ENCODE measurements at places on chromosomes 1 and 21.
A peak's percentile ranks its signal among the peaks of the same experiment; 100 is the strongest.

GRCh38 chr1:72483846-72484357 lies 201.6 kb upstream of the NEGR1 start:
- DNase-seq, result no peak

DNA sequence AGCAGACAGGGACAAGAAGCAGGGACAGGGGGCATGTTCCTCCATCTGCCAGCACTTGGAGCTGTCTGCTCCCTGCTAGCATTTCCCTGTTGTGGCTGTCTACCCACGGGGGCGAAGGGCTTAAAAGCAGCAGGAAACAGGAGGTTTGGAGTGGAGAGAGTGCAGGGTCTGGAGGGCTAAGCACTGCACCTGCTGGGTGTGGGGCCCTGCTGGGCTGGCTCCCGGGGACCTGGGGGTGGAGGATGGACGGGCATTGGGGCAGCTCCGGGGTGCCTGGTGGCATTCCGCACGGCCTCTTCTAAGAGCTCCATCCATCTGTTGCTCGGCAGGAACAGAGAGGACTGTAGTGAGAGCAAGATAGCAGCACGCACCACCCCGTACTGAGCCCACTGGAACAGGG lies 21.2 kb downstream of the LRRC71 start:
- DNase-seq, result no peak

GRCh38 chr1:55040933-55041494 lies 1.7 kb downstream of the PCSK9 start:
- no peak for DNase-seq

- no peak for DNase-seq
Measured at GRCh38 chr1:26555550-26555981, 26.0 kb downstream of the RPS6KA1 start.

- no peak for DNase-seq
Measured at GRCh38 chr1:21068937-21069336, 107.8 kb downstream of the EIF4G3 start.

DNA sequence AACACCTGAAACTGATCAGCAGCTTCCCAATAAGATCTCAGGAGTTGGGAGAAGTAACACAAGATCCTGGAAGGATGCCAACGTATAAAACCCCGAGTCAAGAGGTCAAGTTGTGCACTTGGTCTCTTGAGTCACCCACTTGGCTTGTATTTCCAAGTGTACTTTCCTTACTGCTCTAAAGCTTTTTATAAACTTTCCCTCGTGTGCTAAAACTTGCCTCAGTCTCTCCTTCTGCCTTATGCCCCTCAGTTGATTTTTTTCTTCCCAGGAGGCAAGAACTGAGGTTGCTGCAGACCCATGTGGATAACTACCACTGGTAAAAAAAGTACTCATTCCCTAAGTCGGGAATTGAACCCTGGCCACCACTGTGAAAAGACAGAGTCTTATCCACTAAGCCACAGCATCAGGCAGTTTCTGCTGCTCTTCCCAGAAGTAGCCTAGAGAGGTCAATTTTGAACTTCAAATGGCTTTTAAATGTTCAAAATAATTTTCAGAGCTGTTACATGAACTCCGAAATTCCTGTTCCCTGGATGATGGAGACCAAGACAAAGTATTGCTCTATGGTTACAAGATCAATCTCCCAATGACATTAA lies 28.9 kb downstream of the ITLN2 start:
- no peak for DNase-seq

- DNase-seq, result no peak
Measured at GRCh38 chr1:232669981-232670747, 40.2 kb upstream of the SIPA1L2 start.

GRCh38 chr1:36089393-36090121 lies 865 bp downstream of the ADPRS start:
- no peak for DNase-seq

GRCh38 chr1:29690156-29690555 lies 453.8 kb downstream of the PTPRU start:
- no peak for DNase-seq

DNA sequence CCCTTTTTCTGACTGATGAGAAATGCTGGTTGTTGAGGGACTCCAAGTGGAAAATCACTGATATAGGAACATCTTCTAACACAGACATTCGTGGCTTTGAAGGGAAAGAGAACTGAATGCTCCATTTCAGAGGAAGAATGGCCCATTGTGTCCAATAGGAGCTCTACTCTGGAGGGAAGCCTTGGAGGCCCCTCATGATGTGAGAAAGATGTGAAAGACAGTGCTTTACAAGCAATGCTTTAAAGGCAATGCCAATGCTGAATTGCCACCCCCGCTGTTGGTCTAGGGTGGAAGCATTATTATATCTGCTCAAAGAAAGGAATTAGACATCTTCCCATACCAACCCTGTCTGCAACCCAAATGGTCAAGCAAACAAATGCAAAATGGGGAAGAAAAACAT lies 13.7 kb downstream of the NMNAT2 start:
- no peak for DNase-seq

DNA sequence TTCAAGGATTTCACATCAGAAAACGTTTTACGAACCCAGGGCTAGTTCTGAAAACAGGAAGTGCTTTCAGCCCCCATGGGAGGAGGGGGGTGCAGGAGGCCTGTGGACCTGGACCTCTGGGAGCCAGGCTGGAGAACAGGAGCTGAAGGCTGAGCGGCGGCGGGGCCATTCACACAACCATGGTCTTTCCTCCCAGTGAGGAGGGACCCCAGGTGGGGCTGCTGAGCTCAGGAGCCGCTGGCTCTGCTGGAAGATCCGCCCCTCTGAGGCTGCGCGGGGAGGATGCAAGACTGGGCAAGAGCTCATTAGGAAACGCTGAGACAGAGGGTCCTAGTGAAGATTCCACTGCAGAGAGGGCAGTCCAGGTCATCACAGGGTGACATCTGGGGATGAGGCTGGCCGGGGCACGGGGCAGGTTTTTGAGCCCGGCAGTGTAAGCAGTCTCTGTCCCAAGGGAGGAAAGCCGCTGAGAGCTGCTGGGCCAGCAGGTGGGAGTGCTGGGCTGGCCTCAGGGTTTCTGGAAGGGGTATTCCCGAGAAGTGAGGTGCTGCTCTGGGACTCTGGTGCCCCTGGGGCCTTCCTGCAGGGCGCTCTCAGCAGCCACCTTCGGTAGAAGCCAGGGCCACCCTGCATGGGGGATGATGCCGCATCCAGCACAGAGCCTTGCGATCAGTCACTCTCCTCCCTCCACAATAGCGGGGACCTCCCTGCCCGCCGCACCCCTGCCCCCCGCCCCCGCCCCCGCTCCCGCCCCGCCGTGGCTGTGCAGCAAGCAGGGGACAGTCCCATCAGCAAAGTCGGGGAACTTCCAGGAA lies 7.5 kb downstream of the MX2 start:
- DNase-seq, result no peak

DNA sequence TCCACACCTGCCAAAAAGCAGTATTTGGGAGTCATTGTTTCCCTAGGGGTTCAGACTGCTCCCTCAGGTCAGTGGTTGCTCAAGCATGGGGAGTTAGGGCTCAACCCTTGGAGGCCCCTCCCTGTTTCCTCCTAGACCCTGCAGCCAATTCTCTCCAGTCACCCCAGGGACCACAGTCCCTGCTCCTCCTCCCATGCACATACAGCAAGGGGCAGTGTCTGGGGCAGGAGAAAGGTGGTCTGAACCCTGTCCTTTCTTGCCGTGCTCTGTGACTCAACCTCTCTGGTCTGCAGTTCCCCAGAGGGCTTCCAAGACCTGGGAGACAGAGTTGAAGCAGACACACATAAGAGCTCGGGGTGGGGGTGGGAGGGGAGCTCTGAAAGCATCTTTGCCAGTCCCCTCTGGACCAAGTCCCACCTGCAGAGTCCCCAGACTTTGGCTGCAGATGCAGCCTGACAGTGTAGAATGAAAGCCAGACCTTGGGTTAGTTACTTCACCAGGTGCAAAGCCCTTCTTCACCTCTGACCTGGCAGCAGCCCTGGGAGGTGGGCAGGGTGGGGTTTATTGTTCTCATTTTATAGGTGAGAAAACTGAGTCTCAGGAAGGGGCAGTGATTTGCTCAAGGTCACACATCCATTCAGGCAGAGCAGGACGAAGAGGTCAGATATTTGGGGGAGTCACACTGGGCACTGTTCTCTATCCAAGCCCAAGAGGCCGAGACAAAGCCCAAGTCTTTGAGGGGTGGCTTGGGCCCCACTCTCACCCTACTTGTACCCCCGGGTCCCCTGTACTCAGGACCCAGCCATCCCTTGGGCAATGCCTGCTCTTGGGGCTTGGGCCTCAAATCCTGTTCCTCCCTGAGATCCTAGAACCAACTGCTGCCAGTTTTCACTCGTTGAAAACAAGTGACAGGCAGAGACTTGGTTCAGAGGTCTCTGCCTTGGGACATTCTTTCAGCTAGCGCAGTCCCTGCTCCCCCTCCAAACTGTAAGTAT lies 748 bp downstream of the PDZK1IP1 start:
- no peak for DNase-seq

DNA sequence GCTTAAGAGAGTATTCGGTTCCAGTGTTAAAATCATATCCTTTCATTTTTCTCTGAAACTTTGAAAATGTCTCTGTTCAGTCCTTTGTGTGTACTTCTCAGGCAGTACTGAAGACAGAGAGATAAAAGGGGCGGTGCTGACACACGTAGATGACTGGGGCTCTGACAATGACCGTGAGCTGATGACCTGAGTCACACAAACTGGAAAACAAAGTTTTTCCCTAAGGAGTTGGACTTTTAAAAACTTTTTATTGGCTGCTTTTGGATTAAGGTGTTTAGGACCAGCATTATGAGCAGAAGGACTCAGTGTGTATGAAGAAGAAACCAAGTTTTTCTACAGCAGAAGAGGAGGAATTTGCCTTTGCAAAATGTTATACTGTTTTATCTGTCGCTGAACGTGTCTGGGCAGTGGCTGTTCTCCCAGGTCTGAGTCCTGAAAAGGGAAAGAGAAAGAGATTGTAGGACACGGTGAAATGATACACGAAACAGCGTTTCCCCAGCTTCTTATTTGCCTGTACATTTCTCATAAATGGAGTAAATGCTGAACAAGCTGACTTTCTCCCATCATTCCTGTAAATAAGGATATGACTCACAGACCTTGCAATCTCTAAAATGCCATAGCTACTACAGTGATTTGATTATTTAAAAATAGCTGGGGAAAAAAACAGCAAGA lies 51.5 kb downstream of the MAP3K7CL start:
- DNase-seq, result peak; percentile 79

DNA sequence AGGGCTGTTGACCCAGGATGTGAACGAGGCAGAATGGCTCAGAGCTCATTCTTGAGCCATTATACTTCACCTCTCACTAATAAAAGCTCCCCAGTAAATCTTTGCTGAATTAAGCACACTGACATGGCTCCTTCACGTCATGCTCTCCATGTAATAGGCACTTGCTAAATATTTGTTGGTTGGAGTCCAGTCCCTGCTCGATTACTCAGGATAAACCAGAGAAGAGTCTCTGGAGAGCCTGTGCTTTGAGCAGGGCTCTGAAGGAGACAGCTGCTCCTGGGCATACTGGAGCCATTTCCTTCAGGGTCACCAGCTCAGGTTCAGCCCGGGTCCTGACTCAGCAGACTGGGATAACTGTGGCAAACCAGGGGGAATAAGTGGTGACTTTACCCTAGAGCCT lies 46.9 kb downstream of the HLX start:
- DNase-seq, result no peak

DNA sequence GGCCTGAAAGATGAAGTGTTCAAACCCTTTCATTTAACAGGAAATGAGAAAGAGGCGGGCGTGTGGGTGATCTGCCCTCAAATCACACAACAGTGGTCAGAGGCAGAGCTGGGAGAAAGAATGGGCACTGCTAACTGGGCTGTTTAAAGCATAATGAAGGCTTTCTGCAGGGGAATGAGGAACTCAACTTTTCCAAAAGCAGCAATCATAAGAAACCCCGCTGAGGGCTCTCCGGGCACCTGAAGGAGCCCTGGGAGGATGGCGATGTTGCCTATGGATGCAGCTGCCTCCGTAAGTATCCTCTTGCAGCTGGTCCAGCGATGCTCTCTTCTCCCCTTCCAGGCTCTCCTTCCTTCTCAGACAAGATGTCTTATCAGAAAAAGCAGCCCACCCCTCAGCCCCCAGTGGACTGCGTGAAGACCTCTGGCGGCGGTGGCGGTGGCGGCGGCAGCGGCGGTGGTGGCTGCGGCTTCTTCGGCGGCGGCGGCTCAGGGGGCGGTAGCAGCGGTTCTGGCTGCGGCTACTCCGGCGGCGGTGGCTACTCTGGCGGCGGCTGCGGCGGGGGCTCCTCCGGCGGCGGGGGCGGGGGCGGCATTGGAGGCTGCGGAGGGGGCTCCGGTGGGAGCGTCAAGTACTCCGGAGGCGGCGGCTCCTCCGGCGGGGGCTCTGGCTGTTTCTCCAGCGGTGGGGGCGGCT lies 1.2 kb downstream of the LORICRIN start:
- no peak for DNase-seq

Measured in HS-27A (cell line).